ENCODE measurements at places on chromosomes 4 and X.
A peak's percentile ranks its signal among the peaks of the same experiment; 100 is the strongest.

DNA sequence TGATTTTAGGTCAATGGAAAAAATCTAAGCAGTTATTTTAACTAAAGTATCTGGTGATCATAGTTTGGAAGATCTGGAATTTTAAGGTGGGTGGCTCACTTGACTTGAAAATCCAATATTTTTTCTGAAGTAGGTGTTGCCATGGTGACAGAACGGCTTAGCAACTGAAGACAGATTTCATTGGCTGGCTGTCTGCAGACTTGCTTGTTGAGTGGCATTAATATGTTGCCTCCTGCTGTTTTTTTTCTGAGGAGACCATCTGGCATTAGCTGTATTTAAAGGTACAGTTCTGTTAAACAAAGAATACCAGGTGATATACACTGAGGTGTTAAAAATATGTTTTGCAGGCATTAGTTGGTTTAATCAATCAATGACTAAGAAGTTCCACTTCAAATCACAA, 19.8 kb downstream of the CPE start:
- DNase-seq = no peak

DNA sequence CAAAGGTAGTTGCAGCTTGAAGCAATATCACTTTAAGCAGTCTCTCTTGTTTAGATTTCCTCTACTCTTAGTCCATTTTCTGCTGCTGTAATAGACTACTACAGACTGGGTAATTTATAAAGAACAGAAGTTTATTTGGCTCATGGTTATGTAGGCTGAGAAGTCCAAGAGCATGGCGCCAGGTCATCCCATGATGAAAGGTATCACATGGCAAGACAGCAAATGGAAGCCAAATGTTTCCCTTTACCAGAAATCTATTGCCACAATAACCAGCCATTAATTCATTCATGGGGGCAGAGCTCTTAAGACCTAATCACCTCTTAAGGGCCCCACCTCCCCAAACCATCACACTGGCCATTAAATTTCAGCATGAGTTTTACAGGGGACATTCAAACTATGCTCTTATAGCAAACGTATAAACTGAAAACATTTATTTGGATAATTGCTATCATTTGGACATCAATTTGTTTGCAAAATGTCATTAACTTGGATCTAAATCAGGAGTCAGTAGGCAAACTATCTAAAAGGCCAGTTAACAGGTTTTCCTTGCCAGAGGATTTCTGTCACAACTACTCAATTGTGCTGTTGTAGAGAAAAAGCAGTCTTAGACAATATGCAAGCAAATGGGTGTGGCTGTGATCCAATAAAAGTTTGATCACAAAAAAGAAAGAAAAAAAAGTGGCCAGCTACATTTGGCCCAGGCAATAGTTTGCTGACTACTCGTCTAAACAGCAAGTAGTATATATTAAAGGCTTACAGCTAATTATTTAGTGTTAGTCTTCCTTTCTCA, 75.7 kb upstream of the GUCY1A1 start:
- DNase-seq = no peak

- no peak for DNase-seq
These were observed 114.0 kb downstream of the ENOX2 start for GRCh38 chrX:130788786-130789581.

DNA sequence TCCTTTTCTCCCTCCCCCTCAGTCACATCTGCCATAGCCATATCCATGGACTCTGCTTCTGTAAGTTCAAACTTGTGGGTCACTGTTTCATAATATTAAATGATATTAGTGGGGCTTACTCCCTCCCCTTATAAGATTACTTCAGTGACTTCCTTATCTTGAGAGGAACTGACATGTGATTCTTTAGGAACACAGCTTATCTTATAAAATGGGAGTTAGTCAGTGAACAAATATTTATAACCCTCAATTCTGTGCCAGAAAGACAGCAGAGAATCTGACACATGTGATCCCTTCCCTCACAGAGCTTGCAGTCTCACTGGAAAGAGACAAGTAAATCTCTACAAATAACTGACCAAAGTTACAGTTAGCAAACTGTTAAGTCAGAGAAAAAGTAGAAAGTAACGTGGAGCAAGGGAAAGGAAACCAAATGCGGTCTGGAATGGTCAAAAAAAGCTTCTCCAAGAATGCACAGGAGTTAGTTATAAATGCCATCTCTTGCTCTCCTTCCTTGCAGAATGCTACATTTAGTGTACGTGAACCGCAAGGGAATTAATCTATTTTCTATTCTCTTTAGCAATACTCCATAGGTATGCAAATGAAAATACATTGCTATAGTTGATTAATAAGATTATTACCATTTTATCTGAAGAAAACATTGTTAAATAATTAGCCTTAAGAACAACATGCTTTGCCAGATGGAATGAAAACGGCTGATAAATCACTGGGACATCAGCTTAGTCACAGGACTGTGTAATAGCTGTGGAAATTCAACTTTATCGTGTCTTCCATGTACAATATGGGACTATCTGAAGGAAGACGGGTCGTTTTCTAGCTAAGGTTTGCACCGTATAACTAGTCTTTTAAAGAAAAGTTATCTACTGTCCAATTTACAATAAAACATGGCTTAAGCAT, 29.0 kb downstream of the SGMS2 start:
- DNase-seq = no peak

- no peak for DNase-seq
These were observed 18.0 kb upstream of the FRYL start for GRCh38 chr4:48798117-48798516.

GRCh38 chrX:13836575-13836974, 19.7 kb upstream of the GPM6B start:
- DNase-seq = no peak

DNA sequence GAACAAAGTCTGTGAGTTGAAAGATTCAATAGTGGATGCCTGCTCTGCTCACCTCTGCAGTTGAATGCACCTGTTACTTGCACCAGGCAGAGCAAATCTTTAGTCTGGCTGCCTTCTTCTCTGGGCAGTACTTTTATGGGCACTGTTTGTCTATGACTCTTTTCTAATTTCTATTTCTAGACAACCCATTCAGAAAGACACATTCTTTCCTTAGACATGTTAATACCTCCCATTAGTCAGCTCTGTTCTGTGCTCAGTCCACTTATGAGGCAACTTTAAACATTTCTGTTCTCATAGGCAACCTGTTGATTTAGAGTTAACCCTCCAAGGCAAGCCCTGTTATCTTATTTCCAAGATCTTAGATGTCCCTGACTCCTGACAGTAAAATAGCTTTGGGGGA, 108.9 kb downstream of the SYNPO2 start:
- no peak for DNase-seq

DNA sequence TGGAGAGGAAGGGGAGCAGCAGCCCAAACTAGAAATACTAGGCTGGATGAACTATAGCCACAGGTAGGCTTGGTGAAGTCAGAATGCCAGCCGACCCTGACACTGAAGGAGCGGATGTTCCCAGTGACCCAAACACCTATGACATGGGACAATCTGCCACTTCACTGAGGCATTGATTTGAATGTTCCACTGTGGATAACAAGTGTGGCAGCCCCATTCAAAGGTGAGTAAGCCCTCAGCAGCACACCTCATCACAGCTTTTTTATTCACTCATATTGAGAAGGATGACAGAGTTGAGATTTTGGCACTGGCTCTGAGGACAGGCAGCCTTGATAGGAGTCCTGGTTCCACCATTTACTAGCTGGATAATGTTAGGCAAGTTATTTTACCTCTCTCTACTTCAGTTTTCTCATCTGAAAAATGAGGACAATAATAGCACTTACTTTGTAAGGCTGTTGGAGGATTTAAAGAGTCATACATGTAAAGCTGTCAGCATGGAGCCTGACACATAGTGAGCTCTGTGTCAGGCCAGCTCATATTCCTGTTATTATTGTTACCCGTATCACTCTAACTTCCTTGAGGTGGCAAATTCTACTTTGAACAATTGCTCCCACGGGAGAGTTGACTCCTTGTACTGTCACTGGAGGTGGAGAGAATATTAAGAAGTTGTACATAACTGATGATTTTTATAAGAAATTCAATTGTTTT, 114.6 kb downstream of the RASL11B start:
- DNase-seq = no peak

GRCh38 chr4:42281324-42282020, 115.8 kb upstream of the SHISA3 start:
- no peak for DNase-seq

- DNase-seq = peak; percentile 43
These were observed 106.2 kb downstream of the ALPK1 start for GRCh38 chr4:112403101-112403945.

GRCh38 chr4:87045659-87046058, 110.8 kb downstream of the AFF1 start:
- no peak for DNase-seq

- DNase-seq = no peak
These were observed 101.8 kb downstream of the ATP11C start for GRCh38 chrX:139831017-139831416.

DNA sequence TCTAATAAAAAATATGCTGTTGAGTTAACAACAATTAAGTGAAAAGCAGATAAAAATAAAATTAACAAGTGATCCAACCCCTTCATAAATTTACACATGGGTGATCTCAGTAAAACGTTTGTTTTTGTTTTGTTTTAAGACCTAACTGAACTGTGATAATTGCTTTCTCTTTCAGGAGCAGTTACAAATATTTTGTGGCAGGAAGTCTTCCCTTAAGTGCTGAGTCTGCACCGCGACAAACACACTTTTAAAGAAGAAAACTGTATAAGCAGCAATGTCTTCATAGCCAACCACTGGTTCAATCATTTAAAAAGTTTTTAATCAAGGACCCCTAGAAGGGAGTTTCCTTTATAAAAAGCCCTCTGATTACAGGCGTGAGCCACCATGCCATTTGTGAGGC, 53.7 kb upstream of the NFKB1 start:
- DNase-seq = no peak

GRCh38 chrX:106710771-106711170, 15.7 kb upstream of the RNF128 start:
- no peak for DNase-seq

DNA sequence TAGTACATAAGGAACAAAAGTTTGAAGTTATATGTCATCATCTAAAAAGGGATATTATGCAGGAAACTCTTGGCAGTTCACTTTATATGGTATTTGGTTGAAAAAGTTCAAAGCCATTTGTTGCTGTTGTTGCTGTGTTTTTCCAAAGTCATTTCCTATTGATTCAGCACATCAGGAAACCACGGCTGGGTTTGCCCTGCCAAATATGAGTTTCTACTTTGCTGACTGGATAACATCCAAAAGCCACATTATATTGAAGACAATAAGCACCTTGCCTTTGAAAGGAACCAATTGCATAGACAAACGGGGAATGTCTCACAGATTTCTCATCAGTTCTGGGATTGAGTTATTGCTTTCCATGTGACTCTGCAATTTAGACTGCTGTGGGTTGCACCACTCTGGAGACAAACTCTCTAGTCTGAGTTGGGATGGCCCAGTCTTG, 206.1 kb downstream of the SLC39A8 start:
- no peak for DNase-seq

DNA sequence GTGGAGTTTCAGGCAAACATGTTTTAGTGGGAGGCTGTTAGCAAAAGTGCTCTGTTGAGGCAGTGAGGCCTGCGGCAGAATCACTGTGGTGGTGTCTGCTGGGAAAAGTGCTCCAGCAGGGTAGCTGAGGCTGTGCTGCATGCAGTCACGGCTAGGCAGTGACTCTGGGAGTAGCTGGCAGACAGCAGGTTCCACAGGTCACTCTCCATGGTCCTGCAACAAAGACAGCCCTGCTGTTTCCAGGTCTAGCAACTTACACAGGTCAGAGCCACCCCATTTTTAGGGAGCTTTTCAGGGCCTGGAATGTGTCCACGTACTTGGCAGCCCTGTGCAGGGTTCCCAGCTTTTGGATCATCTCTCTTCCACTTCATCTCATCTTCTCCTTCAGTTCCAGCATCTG, 184.3 kb downstream of the NAA11 start:
- DNase-seq = no peak

DNA sequence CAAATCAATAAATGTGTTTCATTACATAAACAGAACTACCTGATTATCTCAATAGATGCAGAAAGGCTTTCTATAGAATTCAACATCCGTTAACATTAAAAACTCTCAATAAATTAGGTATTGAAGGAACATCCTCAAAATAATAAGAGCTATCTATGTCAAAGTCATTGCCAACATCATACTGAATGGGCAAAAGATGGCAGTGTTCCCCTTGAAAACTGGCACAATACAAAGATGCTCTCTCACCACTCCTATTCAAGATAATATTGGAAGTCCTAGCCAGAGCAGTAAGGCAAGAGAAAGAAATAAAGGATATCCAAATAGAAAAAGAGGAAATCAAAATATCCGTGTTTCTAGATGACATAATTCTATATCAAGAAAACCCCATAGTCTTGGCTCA, 466.4 kb downstream of the MAGEE1 start:
- DNase-seq = no peak

GRCh38 chrX:64792598-64793337, 183.5 kb downstream of the ZC4H2 start:
- DNase-seq = no peak

- no peak for DNase-seq
These were observed 4.4 kb downstream of the RBPJ start for GRCh38 chr4:26325191-26325590.

- no peak for DNase-seq
These were observed 147.7 kb upstream of the TBL1X start for GRCh38 chrX:9317176-9317575.

- no peak for DNase-seq
These were observed 306.9 kb downstream of the KCNIP4 start for GRCh38 chr4:21641696-21642095.

DNA sequence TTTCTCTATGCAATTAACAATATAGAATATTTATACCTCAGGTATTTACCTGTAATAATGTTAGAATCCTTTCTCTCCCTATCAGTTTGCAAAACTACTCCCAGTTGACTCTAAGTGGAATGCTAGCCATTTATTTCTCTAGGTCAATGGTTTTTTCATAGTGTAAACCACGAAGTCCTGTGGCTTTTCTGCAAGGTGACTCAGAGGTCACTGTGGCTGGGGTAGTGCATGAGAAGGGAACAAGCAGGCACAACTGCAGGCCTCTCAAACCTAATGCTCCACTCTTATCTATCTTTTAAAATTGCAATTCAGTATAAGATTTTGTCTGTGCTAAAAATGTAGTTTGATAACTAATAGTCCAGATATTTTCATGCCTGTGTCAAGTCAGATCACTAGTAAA, 159.4 kb downstream of the ANTXR2 start:
- no peak for DNase-seq

DNA sequence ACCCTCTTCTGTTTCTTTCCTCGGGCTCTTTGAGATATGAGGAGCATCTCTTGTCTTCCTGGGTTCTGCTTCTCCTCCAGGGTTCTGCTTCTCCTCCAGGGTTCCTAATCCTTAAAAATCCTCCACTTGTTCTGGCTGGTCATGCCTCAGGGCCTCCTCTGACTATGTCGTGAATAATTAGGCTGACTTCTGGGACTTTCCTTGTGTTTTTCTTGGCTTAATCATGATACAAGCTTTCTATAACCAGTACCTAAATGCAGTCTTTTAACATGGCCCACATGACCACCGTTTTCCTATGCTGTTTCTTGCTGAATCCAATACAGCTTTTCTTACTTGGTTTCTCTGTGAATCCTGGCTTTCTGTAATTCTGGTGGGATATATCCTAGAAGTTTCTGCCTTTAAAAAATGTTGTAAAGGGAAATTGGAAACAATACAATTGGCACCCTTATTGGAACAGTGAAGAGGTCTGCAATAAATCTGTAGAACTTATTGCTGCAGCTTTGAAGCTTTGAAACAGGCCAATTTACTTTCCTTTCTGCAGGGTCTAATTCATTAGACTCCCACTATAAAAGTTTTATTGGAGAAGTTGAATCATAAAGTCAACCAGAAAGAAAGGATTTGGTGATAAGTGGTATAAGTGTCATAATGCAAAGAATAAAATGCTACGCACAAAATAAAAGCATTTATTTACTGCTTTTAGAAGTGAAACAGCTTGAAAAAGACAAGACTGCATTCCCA, 213.1 kb downstream of the UGT8 start:
- no peak for DNase-seq
